ENCODE measurements at places on chromosomes 11 and 22. TPM values are rescaled to one million over a fixed set of nuclear protein-coding genes. Genes with fewer than 3 reads are reported as not detected.

Gene OR8A1
- not detected for total RNA-seq

GRCh38 chr11:106234794-106235193 lies 157.3 kb downstream of the AASDHPPT start:
- no peaks in the 10 kb centered on the region for H3K4me1 ChIP-seq
- H3K27ac ChIP-seq = no peak overlapping the region
- H3K36me3 ChIP-seq = no peaks in the 10 kb centered on the region
- no peak overlapping the region for H3K4me3 ChIP-seq

DNA sequence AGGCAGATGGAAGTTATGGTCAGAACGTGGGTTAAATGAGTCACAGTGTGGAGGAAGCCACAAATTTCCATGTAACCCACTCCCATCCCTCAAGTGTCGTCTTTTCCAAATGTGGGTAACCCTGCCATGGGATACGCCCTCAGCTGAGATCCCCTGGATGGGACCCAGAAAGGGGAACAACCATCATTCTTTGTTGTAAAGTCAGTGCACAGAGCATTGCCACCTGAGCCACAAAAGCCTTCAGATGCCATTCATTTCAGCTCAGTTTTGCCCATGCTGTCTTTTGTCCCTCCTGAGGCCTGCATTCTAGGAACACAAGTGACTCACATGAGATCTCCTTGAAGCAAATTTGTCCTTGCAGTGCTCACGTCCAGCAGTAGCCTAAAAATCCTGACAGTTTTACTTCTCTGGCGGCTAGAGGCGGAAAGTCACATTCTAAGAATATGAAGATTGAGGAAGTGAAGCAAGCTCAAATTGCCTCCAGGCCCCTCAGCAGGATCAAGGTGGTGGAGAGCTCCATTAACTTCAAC lies 30.6 kb downstream of the MMP13 start:
- no peak overlapping the region for H3K4me3 ChIP-seq
- no peak overlapping the region for H3K27ac ChIP-seq
- H3K4me1 ChIP-seq = peaks cover 5% of the 10 kb centered on the region
- DNase-seq = no peak

GRCh38 chr11:28017816-28018215 lies 90.1 kb downstream of the KIF18A start:
- H3K27me3 ChIP-seq = no peaks in the 10 kb centered on the region
- no peak for DNase-seq
- no peaks in the 10 kb centered on the region for H3K36me3 ChIP-seq
- H3K4me1 ChIP-seq = no peaks in the 10 kb centered on the region
- no peak overlapping the region for H3K4me3 ChIP-seq
- no peak overlapping the region for H3K27ac ChIP-seq

DNA sequence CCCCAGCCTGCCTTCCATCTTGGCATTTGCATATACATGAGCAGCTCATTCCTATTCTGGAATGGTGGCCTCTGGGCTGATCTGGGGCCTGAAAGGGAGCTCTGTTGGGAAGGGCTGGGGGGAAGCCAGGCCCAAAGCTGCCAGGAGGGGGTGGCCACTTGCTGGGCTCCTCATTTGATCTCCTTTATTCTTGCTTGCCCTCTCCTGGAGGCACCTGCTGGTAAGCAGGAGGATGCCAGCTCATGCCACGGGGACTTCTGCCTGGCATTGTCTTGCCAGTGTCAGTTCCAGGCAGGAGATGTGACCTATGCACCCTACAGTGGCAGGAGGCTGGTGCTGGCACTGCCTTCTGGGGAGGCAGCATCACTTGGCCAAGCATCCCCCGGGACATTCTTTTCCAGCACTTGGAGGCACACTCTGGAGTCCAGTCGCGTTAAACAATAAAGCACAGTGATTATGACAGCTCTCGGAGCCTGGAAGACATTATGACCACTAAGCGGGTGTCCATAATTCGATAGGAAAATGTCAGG lies 128.3 kb downstream of the NTM start:
- H3K27ac ChIP-seq = no peak overlapping the region
- H3K4me1 ChIP-seq = no peaks in the 10 kb centered on the region
- H3K36me3 ChIP-seq = no peaks in the 10 kb centered on the region
- DNase-seq = no peak

DNA sequence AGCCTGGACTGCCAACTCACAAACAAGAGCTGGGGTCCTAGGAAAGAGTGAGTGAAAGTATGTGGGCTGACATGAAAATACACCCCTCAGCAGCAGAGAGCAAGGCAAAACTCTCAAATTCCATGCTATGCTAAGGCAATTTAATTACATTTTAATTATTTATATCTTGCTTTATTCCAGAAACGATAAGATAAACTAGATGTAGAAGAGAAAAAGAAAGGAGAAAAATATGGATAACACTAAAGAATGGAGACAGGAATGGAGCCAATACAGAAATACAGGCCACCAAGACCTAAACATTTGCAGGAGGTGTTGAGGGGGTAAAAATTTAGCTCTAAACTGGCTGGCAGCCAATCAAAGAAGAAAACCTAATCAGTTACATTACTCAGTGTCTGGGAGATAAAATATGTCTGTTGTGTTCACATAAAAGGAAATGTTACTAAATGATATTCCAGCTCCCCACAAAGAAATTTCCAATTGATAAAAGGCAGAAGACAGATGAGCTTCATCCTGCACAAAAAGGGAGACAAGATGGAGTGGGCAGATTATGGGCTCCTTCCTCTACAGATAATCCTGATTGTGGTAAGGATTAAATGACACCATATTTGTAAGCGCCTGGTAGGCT lies 223.5 kb upstream of the BLID start:
- no peaks in the 10 kb centered on the region for H3K36me3 ChIP-seq
- H3K27me3 ChIP-seq = no peaks in the 10 kb centered on the region
- no peak for DNase-seq
- peaks cover 2% of the 10 kb centered on the region for H3K4me1 ChIP-seq
- no peak overlapping the region for H3K4me3 ChIP-seq

All from liver (tissue), 10 donors.